ENCODE measurements at places on chromosomes 7 and 10.

DNA sequence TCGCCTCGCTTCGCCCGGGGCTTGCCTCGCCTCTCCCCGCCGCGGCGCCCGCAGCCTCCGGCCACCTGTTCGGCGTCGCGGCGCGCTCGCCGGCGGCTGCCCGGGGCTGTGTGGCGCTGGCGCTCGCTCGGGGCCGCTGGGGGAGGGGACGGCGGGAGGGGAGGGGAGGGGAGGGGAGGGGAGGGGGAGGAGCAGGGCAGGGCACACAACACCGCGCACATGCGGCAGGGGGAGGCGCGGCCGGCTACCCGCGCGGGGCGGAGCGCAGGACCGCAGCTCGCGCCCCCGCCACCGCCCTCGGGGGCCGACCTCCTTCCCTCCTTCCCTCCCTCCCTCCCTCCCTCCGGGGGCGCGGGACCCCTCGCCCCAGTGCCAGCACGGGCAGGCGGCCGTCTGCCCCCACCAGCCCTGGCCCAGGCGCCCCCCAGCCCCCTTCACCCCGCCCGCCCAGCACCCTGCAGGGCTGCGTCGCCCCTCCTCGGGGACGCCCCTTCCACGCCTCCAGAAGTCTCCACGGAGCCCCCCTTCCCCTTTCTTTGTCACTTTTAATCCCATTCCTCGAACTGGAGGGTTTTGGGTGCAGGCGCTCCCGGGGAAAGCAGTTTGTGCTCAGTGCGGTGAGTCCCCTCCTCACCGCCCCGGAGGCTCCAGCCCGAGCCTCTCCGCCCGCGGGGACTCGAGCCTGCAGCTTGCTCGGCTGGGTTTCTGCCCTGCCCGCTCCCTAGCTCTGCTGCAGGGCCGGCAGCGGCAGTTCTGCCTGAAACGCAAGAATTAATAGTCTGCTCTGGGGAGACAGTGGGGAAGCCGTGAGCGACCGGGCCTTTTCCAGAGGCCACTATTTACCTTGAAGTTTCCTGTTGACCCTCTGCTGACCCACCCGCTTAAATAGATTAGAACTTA is at the start of gene PARD3:
TSS of gene PARD3 (minus strand) at position 112 of the 900 bp plus-strand sequence. CDS start 301 bp downstream, outside the sequence.
- peak; percentile 60 for DNase-seq

DNA sequence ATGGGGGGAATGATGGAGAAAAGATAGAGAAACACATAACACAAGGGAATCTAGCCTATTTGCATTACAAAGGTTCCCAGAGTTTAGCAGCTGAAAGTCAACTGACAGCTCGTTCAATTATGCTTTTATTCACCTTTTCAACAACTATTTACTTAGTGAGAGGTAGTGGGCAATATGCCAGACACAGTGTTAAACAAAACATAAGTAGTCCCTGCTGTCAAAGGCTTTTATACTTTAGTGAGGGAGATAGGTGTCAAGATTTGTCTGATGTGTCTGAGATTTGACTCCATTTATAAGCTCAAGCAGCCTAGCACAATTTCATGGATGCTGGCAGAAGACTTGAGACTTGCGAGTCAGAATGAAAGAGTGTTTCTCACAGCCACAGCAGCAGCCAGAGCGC is 549.0 kb upstream of the VSTM2A start:
- no peak for DNase-seq

- DNase-seq = no peak
Measured at GRCh38 chr7:4819560-4820404, 42.0 kb downstream of the PAPOLB start.

DNA sequence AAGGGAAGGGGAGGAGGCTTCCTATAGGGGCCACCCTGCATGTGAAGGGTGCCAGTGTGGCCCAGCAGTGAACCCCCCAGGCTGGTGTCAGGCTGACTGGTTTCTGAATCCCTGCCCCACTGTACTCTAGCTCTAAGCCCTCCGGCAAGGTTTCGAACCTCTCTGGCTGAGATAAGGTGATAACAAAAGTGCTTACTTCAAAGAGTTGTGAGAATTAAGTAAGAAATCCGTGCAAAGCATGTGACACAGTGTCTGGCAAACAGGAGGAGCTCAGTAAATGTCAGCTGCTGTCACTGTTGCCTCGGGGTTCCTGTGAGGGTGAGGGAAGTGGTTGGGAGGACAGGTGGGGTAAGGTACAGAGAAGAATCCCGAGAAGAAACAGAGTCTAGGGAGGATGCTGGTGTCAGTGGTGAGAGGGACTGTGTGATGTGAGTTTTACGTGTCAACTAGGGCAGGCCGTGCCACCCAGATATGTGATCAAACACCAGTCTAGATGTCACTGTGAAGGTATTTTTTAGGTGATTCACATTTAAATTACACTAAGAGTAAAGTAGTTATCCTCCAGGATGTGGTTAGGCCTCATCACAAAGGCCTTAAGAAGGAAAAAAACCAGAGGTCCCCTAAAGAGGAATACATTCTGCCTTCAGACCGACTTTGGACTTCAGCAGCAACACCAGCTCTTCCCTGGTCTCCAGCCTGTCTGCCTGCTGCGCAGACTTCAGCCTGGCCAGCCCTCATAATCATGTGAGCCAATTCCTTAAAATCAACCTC is 64.4 kb downstream of the BPGM start:
- no peak for DNase-seq

DNA sequence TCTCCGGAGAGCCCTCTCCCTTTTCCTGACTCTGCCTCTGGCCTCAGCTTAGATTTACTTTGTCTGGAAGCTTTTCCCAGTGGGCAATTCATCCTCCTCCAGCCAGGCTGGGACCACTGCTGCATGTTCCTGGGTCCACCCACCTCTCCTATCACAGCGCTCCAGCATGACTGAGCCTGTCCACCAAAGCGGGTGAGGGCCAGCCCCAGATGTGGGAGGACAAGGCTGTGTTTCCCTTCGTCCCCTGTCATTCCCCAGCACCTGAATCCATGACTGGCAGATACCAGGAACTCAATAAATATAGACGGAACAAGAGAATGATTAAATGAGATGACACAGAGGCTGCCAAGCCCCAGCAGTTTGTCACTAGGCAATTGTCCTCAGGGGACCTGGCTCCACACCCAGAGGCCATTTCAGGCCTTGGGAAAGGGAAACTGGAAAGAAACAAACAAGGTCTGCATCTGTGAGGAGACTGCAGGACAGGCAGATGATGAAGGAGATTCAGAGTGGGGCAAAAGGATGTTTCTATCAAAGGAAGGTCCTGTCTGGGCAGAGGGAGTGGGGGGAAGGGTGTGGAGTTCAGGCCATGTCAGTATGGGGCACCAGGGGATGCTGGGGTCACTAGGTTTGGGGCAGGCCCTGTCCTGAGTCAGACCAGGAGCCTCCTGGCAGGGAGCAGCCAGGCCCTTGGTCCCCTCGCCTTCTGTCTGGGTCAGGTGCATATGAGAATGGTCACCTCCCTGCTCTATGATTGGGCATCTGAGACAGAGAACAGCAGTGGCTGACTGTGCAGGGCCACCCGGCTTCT is 576.4 kb downstream of the GRID1 start:
- no peak for DNase-seq

DNA sequence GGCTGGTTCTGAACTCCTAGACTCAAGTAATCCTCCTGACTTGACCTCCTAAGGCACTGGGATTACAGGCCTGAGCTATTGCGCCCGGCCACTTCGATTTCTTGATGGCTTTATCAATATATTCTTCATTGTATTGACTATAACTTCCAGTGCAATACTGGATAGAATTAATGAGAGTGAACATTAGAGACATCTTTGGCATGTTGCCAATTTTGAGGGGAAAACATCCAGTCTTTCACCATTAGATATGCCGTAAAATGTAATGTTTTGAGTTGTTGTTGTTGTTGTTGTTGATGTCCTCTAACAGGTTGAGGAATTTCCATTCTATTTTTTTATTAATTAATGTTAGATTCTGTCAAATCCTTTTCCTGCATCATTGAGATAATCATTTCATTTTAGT is 578.9 kb downstream of the ZWINT start:
- no peak for DNase-seq

DNA sequence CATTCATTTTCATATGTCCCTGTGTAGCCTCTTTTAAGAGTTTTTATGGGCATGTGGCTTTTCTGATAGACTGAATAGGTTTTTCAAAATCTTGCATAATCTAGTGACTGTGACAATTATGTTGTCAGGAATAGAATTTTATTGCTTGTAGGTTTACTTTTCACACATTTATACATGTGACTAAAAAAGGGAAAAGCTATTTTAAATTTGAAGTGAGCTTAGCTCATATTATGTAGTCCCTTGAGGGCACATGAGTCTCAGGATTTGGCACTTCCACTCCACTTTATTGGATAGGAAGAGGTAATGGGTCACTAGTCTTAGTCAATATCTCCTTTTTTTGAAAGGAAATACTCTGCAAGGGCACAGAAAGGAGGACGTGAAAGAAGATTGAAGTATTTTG is 247.3 kb downstream of the SUGCT start:
- no peak for DNase-seq

DNA sequence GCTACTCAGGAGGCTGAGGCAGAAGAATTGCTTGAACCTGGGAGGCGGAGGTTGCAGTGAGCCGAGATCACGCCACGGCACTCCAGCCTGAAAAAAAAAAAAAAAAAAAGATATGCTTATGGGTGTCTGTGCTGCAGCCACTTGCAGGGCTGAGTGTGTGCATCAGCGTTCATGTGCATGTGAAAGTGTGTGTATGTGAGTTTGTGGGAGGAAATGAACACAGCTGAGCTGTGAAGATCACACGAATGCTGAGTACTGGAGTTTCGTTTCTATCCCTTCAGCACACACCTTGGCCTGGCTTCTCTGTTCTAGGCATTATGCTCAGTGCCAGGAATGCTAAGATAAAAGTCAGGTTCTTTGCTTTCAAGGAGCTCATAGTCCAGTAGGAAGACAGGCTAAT is 12.0 kb upstream of the SVOPL start:
- DNase-seq = no peak

DNA sequence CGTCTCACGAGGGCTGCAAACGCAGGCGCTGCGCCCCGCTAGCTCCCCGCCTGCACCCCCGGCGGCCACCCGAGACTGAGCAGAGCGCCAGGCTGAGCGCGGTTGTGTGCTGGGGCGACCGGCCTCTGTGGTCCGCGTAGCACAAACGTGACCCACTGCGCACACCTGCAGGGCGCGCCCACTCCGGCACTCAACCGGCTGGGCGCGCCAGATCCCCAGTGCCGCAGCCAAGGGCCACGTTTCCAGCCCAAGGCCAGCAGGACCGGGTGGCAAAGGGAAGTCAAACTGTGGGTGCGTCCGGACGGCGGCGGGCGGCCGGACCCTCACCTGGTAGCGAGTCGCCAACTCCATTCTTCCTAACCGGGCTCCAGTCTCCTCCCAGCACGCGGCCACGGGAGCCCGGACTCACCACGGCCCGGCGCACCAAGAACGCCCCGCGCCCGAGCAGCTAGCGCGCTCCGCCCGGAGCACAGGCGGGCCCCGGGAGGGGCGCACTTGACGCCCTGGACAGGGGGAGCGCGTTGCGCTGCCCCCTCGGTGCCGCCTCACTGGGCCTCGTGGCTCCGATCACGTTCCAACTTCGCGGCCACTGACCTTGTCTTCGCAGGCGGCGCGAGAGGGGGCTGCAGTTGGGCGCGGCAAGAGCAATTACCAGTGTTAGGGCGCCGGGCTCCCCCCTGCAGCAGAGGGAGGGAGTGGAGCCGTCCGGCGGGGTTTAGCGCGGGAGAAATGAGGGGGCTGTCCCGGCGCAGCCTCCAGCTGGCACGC is at the start of gene CDCA7L:
TSS of gene CDCA7L (minus strand) at position 446 of the 768 bp plus-strand sequence. CDS start at position 351, 95 bp downstream.
- peak; percentile 81 for DNase-seq

- DNase-seq = peak; percentile 10
Measured at GRCh38 chr7:142880876-142881505, 4.6 kb downstream of the TRPV6 start.

- DNase-seq = no peak
Measured at GRCh38 chr10:58638388-58638787, 125.7 kb downstream of the BICC1 start.

- no peak for DNase-seq
Measured at GRCh38 chr10:84298057-84298456, 30.3 kb upstream of the CCSER2 start.

GRCh38 chr10:58320351-58321049 is 14.3 kb upstream of the UBE2D1 start:
- no peak for DNase-seq

- peak; percentile 36 for DNase-seq
Measured at GRCh38 chr7:22445140-22445743, 54.7 kb downstream of the STEAP1B start.

DNA sequence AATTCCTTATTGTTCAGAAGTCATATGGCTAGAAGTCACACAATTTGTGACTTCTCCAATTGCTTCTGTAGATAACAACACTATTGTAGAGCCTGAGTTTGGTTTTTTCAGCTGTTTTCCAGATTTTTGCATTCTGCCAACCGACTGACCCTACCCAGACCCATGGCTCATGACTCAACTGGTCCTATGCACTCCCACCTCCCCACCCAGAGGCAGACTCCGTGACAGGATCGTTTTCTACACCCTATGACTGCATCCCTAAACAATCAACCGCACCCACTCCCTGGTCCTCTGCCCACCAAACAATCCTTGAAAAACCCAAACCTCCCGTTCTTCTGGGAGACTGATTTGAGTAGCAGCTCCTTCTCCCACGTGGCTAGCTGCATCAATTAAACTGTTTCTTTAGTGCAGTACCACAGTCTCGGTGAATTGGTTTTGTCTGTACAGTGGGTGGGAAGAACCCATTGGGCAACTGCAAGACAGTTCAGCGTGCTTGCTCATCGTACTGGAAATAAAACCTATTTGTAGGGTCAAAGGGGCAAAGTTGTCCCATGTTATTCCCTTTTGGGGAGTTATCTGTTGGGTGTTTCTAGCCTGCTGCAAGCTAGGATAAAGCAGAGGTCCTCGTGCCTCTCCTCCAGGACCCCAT is 150.3 kb upstream of the FAM20C start:
- peak; percentile 1 for DNase-seq

DNA sequence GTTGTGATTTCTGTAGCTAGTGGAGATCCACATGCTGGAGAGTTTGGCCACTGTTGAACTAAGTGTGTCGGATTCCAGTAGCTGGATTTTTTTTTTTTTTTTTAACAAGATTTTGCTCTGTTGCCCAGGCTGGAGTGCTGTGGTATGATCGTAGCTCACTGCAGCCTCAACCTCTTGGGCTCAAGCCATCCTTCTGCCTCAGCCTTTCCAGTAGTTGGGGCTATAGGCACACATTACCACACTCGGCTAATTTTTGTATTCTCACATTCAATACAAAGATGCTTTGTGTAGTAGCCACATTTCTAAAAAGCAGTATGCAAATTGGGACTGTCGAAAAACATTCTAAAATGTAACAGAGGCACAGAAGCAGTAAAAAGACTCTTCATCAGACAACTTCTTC is 63.5 kb downstream of the RABGEF1 start:
- DNase-seq = no peak

DNA sequence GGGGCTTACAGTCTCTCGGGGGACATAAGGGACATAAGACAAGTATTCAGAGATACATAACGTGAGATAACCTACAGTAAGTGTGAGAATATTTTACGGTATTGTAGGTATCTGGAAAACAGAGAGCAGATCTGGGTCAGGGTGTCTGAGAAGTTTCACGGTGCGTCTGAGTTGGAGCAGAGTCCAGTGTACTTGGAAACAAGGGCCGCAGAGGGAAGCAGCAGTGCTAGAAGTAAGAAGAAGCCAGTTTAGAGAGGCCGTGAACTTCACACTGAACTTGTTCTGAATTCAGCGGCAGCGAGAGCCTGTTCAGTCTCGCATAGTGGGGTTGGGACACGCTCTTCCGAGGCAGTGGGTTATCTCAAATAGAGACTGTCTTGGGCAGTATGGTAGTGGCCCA is 85.5 kb downstream of the TAF3 start:
- no peak for DNase-seq

All from uterus (tissue), 4 donors.